Activated CD8-positive, alpha-beta memory T cell treated with anti-CD3 and anti-CD28 coated beads for 1 hour (primary cell): ENCODE measurements at places on chromosomes 2 and 18.

- DNase-seq = no peak
Measured at GRCh38 chr18:47882641-47883040, 47.8 kb downstream of the SMAD2 start.

DNA sequence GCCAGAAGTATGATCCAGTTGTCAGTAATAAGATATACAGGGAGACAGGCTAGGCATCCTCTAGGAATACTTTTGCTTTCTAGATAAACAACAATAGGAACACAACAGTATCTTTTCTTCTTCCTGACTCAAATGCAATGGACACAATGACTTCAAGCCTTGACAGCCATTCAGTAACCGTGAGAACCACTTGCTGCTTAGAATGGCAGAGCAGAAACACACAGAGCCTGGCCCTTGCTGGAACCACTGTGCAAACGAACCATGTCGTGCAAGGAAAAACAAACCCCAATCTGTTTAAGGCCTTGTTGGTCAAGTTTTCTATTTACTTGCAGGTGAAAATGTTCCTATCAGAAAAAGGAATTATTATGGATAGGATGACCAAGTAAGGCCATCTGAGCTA, 18.8 kb downstream of the TRIP12 start:
- no peak for DNase-seq

- DNase-seq = no peak
Measured at GRCh38 chr2:203559641-203560040, 24.5 kb upstream of the RAPH1 start.

GRCh38 chr2:30217644-30218337, 13.5 kb upstream of the LBH start:
- no peak for DNase-seq

- DNase-seq = no peak
Measured at GRCh38 chr2:102098756-102099155, 43.8 kb upstream of the IL1R1 start.
